ENCODE measurements at places on chromosomes 7 and 10.

DNA sequence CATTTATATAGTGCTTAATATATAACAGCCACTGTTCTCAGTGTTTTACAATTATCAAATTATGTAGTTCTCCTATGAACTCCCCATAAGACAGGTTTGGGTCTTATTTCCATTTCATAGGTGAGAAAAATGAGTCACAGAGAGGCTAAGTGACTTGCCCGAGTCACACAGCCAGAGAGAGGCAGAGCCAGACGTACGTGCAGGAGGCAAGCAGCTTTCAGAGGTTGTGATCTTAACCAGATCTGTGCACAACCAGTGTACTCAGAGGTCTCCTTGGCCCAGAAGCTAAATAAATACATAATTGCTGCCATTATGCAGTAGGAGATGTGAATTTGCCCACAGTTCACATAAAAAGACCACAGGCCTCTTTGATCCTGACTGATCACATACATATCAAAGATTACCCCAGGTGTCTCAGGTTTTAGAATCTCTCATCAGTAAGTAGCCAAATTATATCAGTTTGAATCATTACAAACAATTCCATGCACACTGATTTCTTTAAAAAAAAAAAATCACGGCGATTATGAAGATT is 304.7 kb upstream of the AOAH start:
- no peak for DNase-seq

GRCh38 chr7:1861799-1862458 is 191.9 kb downstream of the ELFN1 start:
- DNase-seq: no peak

DNA sequence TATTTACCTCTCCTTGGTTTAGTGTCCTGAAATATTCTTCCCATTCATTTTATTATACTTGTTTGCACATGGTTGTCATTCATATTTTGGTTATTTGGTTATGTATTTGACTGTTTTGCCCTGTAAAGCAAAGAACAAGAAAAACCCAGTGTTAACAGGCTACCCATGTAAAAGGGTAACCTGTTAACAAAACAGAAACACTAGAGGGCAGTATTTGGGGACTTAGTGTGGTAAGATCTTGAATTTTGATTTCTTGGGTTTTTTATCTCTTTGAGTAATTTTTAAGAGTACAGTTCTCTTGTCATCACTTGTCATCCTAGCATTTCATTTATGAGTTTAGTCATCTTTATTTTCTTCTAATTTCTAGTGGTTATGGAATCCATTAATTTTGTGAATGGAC is 51.3 kb downstream of the POLL start:
- no peak for DNase-seq

- no peak for DNase-seq
Observed at GRCh38 chr7:91005024-91005423, 259.2 kb upstream of the FZD1 start.

DNA sequence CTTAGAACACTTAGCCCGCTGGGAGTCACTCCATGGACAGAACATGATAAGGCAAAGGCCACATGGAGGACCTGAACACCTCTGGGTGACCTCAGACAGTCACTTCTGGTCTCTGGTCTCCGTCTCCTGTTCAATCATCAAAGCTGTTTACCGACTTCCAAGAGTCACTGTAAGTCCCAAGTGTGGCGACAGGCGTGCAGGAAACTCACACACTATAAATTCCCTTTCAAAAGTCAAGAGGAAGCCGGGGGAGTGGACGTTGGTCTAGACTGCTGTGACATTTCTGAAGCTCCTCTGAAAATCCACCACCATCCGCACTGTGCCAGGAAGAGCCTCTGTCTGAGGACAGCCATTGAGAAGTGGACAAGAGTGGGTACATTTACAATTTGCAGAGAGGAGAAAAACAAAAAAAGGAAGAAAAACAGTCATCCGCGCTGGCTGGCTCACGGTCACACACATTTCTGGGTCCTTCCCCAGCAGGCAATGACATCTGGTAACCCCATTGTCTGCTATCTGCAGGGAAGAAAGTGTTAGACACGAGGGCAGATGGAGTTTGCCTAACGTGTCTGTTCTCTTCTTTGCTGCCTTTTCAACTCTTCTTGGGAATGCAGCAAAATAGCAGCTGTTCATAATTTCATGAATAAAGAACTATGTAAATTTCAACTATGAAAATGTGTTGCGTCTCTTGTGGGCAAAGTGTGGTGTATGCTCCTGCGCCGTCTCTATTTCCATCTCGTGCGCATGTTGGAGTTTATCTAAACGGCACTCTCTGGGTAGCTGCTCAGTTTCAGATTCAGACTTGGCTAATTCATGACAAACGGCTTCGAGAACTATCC is 32.9 kb upstream of the CUX1 start:
- DNase-seq: no peak

DNA sequence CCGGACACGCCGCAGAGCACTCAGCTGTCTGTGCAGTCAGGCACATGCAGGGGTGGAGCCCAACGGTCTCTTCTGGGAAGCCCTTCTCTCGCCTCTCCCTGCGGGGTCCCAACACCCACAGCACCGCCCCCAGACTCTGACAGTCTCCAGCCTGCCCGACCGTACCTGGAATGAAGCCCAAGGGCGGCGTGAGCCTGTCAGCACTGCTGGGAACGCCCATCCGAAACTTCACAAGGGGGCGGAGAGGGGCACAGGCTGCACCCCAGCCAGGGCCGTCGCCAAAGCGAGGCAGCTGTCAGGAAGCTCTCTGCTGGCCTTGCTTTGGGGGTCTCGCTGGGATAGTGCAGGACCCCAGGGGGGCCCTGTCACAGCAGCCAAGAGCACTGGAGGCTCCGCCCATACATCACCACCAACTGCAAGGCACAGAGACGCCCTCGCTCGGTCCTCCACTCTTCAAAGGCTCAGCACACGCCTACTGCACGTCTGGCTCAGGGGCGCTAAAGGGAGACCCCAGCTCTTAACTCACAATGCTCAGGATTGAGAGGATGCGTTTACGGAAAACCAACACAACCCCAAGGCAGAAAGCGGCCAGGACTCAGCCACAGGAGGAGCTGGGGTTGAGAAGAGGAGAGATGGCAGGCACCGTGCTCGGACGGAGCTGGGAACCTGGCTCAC is 30.9 kb downstream of the MAD1L1 start:
- DNase-seq: no peak

- no peak for DNase-seq
Observed at GRCh38 chr7:46537191-46537905, 616.3 kb upstream of the IGFBP3 start.

DNA sequence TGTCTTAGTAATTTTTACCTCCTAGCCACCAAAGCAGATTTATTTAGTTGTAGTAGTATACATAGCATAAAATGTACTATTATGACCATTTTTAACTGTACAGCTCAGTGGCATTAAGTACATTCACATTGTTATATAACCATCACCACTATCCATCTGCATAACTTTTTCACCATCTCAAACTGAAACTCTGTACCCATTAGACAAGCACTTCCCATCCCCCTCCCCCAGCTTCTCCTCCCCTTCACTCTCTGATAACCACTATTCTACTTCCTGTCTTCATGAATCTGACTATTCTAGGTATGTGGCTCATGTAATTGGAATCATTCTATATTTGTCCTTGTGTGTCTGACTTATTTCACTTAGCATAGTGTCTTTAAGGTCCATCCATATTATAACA is 71.9 kb downstream of the MRPL32 start:
- no peak for DNase-seq

GRCh38 chr7:148871030-148871429 is 13.1 kb downstream of the EZH2 start:
- DNase-seq: no peak

- no peak for DNase-seq
Observed at GRCh38 chr10:95291365-95292039, 699 bp upstream of the PDLIM1 start.

GRCh38 chr10:76641215-76641614 is 996.4 kb downstream of the KCNMA1 start:
- no peak for DNase-seq

GRCh38 chr10:86234107-86234506 is 132.5 kb downstream of the GRID1 start:
- no peak for DNase-seq

DNA sequence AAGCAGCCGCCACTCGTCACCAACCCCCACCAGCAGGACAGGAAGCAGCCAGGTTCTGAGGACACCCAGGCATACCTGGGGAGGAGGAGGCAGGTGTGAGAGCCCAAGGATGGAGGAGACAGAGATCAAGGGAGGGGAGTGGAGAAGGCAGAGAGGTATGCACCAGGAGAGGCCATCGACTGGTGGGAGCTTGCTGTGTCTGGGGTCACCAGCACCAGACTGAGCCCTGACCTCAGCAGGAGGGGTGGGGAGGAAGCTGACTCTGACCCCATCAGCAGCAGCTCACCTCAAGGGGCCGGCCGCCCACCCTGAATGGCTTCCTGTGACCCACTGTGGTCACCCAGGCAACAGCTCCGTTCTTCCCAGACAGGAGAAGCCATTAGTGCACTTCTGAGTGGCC is 7.8 kb downstream of the VIPR2 start:
- DNase-seq: no peak

GRCh38 chr7:6157685-6158423 is 114.6 kb downstream of the CYTH3 start:
- no peak for DNase-seq

GRCh38 chr7:34038816-34039470 is 133.6 kb downstream of the BMPER start:
- DNase-seq: no peak

DNA sequence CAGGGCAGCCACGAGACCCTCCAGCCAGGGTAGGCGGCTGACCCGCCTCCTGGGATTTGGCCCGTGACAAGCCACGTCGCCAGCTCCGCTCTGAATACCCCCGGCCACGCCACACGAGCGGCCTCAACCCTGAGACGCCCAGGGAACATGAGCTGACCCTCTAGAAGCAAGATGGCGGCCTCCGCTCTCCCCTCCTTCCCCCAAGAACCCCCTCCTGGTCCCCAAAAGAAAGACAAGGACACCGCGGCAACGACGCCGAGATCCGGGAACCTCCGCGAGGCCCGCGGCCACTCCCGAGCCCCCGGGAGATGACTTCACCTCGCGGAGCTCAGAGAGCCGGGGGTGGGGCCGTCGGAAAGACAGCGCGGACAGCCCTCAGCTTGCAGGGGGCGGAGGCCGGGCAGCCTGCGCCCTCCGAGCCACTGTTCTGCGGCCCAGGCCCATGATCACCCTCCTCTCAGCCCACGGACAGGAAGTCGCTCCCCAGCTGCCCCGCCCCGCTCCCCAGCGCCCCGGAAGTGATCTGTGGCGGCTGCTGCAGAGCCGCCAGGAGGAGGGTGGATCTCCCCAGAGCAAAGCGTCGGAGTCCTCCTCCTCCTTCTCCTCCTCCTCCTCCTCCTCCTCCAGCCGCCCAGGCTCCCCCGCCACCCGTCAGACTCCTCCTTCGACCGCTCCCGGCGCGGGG is at the start of gene RALA:
Gene RALA, plus strand, starts transcription at position 526 of the 685 bp plus-strand sequence. CDS start 63,096 bp downstream, outside the sequence.
- DNase-seq: peak; percentile 84

- peak; percentile 9 for DNase-seq
Observed at GRCh38 chr7:55073976-55074528, 55.2 kb downstream of the EGFR start.

GRCh38 chr10:90930070-90930837 is 9.4 kb upstream of the ANKRD1 start:
- no peak for DNase-seq

DNA sequence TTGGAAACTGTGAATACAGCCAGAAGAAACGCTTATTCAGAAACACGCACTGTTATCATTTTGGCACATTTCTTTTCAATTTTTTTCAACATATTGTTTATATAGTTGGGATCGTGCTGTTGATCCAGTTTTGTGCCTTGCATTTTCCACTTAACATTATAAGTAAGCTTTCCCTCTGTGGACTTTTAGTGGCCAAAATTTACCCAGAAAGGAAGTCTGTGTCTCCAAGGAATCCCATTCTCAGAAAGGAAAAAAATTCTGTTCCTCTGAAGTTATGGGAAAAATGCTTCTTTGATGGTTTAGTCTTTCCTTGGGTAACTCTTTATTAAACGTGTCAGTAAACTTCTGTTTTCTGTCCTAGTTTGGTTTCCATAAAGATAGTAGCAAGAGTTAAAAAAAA is 280.0 kb downstream of the REEP3 start:
- DNase-seq: no peak

DNA sequence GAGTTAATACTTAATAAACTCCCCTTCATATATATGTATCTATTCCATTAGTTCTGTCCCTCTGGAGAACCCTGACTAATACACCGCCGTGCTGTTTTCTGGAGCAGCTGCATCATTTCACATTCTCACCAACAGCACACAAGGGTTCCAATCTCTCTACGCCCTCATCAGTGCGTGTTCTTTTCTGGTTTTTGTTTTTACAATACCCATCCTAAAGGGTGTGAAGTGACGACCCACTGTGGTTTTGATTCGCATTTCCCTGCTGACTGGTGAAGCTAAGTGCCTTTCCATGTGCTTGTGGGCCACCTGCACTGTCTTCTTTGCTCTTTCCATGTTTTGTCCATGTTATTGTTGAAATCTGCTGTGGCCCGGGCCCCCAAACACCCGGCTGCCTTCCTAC is 11.0 kb upstream of the INSIG1 start:
- no peak for DNase-seq

DNA sequence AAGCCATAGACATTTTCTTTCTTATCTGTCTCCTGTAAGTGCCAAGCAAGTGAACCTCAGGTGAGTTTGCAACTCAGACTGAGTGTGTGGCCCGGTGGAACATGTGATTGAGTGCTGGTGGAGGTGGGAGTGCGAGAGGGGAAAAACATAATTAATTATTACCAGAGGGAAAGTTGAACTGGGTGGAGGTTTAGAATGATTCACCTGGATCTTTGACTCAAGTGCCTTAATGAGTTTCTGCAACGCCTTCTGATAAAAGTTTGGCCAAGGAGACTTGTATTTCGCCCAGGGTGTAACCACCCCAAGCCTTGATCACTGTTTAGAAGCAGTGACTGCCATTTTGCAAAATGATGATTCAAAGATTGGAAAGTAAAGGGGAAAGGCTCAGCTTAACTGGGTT is 513.9 kb downstream of the GATA3 start:
- no peak for DNase-seq

DNA sequence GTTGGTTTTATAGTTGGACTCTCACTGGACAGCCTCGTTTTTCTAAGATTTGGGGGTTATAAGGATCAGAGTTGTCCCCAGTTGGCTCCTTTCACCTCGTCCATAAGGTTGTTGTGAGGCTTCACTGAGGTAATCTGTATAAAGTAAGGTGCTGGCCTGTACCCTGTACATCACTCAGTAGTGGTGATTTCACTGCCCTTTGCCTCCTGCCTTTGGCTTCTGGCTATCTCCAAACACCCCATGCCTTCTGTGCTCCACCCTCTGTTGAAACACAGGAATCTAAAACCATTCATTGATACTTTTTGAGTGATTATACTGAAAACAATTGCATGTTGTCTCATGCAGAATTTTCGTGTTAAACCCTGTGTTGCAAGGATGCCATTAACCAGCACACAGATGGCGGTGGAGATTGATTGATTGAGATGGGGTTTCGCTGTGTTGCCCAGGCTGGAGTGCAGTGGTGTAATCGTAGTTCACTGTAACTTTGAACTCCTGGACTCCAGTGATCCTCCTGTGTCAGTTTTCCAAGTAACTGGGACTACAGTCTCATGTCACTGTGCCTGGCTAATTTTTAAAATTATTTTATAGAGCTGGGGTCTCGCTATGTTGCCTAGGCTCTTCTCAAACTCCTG is 55.0 kb downstream of the KAT6B start:
- DNase-seq: no peak

All from T-helper 9 cell (primary cell).